ENCODE measurements at places on chromosomes 7 and 10. TPM values are rescaled to one million over a fixed set of nuclear protein-coding genes. Genes with fewer than 3 reads are reported as not detected.
A peak's percentile ranks its signal among the peaks of the same experiment; 100 is the strongest.

MBL2 gene
- total RNA-seq, result not detected

GRCh38 chr10:22475651-22476600, 130.6 kb downstream of the SPAG6 start:
- no peaks in the 10 kb centered on the region for H3K4me1 ChIP-seq
- H3K27ac ChIP-seq, result no peak overlapping the region
- peak overlapping the region; percentile 52 for H3K4me3 ChIP-seq
- no peaks in the 10 kb centered on the region for H3K36me3 ChIP-seq

DNA sequence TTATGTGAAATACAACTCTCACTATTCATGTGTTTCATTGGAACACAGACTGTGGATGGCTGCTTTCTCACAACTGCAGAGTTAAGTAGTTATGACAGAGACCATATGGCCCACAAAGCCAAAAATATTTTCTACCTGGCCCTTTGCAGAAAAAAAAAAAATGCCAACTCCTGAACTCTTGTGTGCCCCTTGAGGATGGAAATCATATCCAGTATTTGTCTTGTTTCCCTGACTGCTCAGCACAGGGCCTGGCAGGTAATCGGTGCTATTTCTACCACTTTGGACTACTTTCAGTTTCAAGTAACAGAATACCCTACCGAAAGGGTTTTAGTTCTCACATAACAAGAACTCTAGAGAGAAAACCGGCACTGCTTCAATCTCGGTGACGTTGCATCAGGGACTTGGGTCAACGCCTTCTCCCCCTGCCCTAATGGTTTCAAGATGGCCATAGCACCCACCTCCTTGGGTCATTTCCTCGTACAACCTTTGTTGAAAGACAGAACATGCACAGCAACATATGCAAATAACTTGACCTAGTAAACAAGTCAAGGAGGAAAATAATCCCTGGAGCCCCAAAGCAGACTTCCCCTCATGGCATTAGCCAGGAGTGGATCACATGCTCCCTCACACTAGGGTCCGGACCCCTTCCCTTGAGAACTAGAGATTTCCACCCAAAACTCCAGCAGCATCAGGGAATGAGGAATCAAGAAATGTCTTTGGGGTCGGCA, 11.8 kb upstream of the GPNMB start:
- H3K27me3 ChIP-seq, result no peaks in the 10 kb centered on the region
- H3K4me1 ChIP-seq, result peaks cover 11% of the 10 kb centered on the region
- peak overlapping the region; percentile 11 for H3K27ac ChIP-seq
- DNase-seq, result no peak

CNPY1 gene
- not detected for total RNA-seq

DNA sequence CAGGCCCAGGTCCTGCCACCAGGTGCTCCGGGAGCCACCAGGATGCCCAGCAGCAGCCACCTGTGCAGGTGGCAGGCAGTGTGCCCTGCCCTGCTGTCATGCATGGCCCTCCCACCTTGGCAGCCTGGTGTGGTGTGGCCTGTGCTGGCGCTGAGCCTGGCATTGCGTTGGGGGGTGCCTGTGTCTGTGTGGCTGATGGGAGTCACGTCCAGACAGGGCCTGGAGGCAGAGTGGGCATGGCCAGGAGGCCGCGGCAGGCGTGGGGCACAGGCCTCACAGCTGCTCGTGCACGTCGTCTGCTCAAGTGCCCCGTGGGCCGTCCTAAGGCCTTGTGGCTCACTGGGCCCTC, 8.7 kb downstream of the TTYH3 start:
- H3K27me3 ChIP-seq, result no peaks in the 10 kb centered on the region
- H3K4me1 ChIP-seq, result peaks cover 89% of the 10 kb centered on the region
- H3K4me3 ChIP-seq, result no peak overlapping the region
- peak overlapping the region; percentile 76 for H3K27ac ChIP-seq

RAPGEF5 gene
- total RNA-seq, result 63.3 TPM

DNA sequence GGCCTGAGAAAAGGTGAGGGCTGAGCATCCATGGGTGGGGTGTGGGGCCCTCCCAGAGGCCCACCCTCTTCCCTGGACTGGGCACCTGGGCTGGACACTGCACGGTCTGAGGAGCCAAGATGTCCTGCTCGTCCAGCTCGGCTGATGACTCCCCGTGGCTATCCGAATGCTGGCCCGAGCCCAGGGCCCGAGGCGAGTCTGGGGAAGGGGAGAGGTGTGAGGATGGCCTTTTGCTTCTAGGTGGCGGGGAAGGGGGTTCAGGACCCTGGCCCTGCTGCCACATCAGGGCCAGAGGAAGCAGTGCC, 7.1 kb downstream of the NACAD start:
- H3K4me3 ChIP-seq, result no peak overlapping the region
- H3K27me3 ChIP-seq, result no peaks in the 10 kb centered on the region
- H3K27ac ChIP-seq, result no peak overlapping the region
- H3K4me1 ChIP-seq, result peaks cover 9% of the 10 kb centered on the region

CUEDC2 gene
- total RNA-seq, result 86.4 TPM

DNA sequence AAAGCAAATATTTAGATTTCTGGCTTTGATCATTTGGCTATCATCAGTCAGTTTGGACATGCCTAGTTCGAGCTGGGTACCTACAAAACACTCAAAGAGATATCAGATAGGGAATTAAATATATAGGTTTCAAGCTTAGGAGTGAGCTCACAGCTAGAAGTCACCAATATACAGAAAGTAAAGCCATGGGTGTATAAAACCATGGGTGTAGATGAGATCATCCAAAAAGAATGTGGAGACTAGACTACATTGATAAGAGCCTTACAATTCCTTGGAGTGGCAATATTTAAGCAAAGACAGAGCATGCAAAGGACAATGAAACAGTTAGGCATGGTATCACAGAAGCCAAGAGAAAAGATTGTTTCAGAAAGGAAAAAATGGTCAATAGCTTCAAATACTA, 7.2 kb upstream of the RALA start:
- H3K27ac ChIP-seq, result no peak overlapping the region
- no peaks in the 10 kb centered on the region for H3K36me3 ChIP-seq
- DNase-seq, result no peak
- no peaks in the 10 kb centered on the region for H3K27me3 ChIP-seq
- H3K4me3 ChIP-seq, result no peak overlapping the region

CCL24 gene
- not detected for total RNA-seq

NOS3 gene
- 26.4 TPM for total RNA-seq

DNA sequence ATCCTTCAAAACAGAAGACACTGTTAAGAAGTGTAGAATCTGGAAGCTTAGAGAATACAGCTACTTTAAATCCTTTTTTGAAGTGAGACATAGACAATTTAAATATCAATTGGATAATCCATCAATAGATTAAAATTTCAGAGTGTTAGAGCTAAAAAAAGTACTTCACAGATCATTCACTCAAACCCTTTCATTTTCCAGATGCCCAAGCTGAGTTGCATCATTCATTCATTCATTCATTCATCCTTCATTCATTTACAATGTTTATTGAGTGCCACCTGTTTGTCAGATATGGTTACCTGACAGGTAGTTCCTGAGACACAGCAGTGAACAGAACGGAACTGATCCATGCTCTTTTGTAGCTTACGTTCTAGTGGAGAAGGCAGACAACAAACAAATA, 290.7 kb upstream of the MTPN start:
- no peak overlapping the region for H3K27ac ChIP-seq
- no peak for DNase-seq
- H3K4me3 ChIP-seq, result no peak overlapping the region
- H3K27me3 ChIP-seq, result no peaks in the 10 kb centered on the region
- no peaks in the 10 kb centered on the region for H3K36me3 ChIP-seq

- H3K4me1 ChIP-seq, result no peaks in the 10 kb centered on the region
- no peaks in the 10 kb centered on the region for H3K36me3 ChIP-seq
Measured at GRCh38 chr7:43456200-43456599, 126.7 kb upstream of the STK17A start.

DNA sequence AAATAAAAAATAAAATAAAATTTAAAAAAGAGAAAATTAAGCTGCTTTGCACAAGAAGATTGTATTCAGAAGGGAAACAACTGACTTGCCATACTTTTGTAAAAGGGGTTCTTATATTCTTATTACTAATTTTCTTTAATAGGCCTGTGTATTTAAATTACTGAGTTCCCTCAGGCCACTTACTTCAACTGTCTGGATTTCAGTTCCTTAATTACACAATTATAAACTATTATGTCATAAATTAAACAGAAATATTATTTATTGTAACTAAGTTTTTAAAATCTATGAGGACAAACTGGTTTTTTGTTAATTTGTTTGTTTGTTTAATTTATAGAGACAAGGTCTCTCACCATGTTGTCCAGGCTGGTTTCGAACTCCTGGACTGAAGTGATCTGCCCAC, 22.4 kb upstream of the MICU1 start:
- H3K4me3 ChIP-seq, result no peak overlapping the region
- no peaks in the 10 kb centered on the region for H3K27me3 ChIP-seq
- no peak overlapping the region for H3K27ac ChIP-seq
- H3K4me1 ChIP-seq, result no peaks in the 10 kb centered on the region
- DNase-seq, result no peak

Data from tibial nerve (tissue), 4 donors.